ENCODE measurements at places on chromosomes 12 and 14.
A peak's percentile ranks its signal among the peaks of the same experiment; 100 is the strongest.

DNA sequence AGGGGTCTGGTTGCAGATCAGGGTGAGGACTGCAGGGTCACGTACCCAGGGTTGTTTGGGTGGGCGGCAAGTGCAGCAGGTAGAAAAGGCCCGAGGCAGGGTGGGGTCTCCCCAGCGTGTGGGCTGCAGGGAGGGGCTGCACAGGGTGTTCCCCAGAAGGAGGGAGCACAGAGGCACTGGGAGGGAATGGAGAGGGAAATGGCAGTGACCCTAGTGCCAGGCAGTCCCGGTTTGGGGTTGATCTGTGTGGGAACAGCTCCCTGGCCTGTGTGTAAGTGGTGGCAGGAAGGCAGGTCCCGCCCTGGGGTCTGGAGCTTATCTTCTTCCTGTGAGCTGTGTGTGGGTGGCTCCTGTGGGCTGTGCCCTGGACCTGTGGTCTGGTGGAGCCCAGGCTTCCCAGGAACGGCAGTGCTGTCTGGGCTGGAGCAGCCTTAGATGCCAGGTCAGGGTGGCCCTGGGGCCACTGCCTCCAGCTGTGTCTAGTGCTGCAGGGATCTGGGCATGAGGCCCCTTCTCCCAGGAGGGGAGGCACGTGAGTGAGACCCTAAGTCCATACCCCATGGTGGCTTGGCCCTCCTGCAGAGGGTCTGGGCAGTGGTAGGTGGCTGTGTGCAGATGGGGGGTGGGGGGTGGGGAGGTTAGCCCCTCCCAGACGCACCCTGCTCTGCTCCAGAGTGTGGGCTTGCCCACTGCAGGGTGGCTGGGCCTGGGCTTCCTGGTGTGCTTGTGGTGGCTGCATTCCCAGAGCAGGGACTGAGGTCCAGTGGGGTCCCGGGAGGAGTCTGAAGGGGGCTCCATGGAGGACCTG, 363.5 kb downstream of the TMEM121 start:
- no peak for DNase-seq

- DNase-seq = no peak
These were observed 128.1 kb downstream of the RIMBP2 start for GRCh38 chr12:130587966-130588365.

DNA sequence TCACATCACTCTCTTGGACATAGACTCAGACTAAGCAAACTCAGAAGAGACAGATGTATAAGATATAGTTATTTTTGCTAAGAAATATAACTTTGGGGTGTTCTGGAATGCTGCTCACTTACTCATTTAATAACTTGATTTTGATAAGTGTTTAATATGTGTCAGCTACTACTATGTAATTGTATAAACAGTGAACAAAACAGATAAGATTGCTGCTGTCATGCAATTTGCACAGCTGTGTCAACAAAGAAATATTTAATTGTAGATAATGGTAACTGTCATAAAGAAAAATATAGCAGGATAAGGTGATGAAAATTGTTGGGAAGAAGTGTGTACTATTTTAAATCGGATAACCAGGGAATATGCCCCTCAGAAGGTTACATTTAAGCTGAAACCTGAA, 84.1 kb upstream of the ZDHHC17 start:
- DNase-seq = no peak

DNA sequence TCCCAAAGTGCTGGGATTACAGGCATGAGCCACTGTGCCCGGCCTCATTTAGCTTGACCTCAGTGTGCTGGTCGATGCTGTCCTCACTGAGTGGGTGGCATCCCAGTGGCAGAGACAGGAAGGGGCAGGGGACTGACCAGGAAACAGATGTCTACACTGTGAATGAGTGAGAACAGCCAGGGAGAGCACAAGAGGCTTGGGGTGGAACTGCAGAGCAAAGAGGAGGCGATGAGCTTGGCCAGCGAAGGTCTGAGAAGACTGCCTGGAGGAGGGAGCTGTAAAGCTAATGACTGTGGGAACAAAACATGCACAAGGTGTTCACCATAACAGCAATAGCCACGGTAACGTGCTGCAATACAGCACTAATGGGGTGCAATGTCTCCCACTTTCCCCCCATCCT, 57.2 kb upstream of the BEGAIN start:
- no peak for DNase-seq

DNA sequence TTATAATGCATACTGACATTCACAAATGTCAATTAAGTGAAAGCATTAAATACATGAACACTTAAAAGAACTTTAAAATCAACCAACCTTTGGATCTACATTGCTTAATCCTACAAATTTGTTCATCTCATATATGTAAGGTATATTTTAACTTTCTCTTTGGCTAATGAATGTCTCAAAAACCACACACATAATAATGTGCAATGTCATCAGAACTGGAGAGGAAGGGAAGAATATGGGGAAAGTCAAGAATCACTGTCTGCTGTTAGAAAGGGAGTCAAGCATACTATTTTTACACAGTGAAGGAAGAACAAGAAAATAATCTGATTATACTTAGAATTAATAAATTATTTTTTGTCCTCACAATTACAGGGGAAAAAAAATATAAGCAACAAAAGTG, 4.9 kb downstream of the GMFB start:
- DNase-seq = no peak

DNA sequence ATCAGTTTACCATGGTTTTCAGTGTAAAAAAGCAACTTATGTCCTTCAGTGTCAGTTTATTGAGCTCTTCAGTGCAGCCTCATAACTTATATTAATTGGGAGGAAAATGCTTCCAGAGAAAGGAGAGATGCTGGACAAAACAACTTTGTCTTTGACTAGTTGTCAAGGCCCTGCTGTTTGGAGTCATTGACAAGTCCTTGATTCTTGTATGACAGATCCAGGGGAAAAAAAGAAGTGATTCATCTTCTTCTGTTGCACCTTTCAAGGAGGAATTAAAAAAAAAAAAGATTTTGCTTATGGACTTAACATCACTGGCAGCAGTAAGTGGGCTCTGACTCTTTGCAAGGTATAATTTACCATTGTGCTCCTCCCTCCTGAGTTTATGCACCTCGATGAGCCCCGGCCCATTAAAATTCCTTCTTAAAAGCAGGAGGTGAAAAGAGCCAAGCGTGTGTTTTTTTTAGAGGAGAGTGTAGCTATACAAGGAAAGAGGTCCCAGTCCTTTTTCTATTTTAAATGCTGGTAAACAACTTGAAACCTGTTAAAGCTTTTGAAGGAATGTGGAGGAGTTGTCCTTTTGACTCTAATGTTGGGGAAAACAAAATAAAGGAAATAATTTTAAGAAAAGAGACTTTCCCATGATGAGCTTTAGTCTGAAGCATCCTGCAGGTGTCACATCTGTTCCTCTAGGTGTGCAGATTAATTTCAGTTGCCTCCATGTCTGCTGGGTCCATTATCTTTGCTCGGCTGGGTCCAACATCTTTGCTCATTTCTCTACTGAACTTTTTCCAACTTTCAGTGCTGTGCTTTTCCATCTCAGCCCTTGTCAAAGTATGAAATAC, 431.6 kb downstream of the RAD51B start:
- DNase-seq = peak; percentile 57

- DNase-seq = peak; percentile 44
These were observed 798 bp upstream of the RASAL1 start for GRCh38 chr12:113136128-113136989.

DNA sequence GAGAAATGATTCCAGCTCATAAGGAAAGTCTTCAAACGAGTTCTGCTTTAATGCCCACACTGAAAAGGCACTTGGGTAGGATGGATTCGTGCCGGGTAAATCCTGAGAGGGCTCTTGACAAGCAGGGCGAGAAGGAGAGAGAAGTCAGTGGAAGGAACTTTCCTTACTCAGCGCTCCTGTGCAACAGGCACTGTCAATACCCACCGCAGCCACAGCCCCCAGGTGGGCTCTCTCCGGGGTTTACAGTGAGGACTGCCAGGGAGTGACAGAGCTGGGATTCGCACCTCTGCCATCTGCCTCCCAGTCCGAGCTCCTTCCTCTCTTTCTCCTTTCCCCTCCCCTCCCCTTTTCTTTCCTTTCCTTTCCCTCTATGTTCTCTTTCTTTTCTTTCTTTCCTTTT, 118.7 kb downstream of the BEGAIN start:
- no peak for DNase-seq

DNA sequence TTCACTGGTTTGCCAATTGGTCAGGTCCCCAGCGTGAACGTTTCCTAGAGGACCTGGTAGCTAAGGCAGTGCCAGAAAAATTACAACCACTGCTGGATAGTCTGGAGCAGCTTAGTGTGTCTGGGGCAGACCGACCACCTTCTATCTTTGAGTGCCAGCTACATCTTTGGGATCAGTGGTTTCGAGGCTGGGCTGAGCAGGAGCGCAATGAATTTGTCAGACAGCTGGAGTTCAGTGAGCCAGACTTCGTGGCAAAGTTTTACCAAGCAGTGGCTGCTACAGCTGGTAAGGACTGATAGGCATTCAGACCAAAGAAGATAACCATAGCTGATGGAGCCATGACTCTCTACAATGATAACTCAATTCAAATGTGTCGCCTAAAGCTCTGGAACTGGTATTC, 2.5 kb downstream of the C14orf119 start:
- DNase-seq = no peak

GRCh38 chr12:106517314-106517713, 65.5 kb upstream of the RFX4 start:
- DNase-seq = no peak

DNA sequence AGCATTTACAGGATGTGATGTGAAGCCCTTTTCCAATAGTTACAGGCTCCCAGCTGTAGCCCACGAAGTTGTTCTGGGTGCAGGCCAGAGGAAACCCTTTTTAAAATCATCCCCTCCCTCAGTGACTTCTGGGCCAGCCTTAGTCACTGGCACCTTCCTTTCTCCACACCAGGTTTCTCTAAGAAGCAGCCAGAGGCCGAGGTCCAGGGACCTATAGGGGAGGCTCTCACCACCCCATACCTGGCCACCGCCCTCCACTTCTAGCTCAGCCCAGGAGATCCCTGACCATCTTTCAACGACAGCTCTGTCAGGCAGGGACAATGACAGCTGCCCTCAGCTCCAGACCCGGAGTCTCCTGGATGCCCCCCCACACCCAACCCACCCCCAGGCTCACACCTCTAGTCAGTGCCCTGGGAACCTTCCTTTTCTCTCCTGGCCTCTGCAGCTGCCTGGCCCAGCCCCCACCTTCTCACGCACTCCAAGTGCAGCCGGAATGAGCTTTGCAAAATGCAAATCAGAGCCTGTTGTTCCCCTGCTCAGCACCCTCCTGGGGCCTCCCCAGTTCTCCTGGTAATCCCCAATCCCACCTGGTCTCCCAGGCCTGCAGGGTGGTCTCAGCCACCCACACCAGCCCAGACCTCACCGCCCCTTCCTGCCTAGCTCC, 46.7 kb downstream of the TESC start:
- DNase-seq = no peak

GRCh38 chr12:109840305-109841074, 7.3 kb upstream of the TRPV4 start:
- DNase-seq = peak; percentile 70

DNA sequence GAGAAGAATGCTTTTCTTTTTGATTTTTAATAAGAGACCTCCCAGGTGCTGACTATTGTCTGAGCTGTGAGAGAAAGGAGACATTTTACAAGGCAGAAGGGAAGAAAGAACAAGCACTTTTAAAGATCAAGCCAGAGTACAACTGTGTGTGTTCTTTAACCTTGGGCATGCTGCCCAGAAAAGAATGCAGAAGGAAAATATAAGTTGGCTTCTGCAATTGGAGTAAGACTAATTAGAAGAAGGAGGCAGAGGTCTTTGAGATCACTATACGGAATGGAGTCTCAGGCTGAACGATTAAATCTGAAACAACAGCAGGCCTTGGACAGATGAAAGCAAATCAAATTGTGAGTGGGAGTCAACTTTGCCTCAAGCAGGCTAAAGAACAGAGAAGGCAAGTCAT, 230.5 kb downstream of the ATP23 start:
- peak; percentile 52 for DNase-seq
